Activated CD4-positive, CD25-positive, alpha-beta regulatory T cell treated with anti-CD3 and anti-CD28 coated beads, Interleukin-2, amount 50 U/mL, for 16 hours (primary cell): ENCODE measurements at places on chromosomes 6 and 20.

DNA sequence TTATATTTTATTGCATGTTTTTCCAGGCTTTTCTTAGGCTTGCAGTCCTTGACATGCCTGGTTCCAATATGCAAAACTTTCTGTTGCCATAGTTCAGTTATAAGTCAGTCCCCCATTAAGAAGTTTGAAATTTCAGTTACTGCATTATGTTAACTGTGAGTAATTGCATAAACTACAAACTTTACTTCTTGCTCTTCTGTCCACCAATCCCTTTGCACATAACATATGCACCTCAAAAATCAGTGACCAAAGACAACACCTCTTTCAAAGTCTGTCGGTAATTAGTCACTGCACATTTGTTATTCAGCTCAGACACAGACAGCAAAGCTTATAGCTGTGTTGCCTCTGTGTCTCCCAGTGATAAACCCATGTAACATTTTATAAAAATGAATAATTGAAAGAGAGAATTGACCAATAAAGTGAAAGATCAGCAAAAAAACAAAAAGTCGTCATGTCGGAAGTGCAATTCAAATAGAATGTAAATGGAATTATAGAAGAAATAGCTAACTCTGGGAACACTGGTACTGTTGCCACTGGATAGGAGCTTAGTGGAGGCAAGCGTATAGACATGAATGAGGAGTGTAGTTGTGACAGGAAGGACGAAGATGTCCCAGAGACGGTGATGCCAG is 50.3 kb upstream of the BTBD3 start:
- DNase-seq, result no peak

- no peak for DNase-seq
These were observed 172.2 kb downstream of the PLCB1 start for GRCh38 chr20:8304124-8304816.

- no peak for DNase-seq
These were observed 364.0 kb upstream of the ARID1B start for GRCh38 chr6:156413154-156413553.

- no peak for DNase-seq
These were observed 348.9 kb upstream of the KCNQ5 start for GRCh38 chr6:72272958-72273357.

GRCh38 chr6:31577579-31577966 is 2.2 kb downstream of the TNF start:
- DNase-seq, result no peak
